ENCODE measurements at places on chromosomes 5 and 9.

DNA sequence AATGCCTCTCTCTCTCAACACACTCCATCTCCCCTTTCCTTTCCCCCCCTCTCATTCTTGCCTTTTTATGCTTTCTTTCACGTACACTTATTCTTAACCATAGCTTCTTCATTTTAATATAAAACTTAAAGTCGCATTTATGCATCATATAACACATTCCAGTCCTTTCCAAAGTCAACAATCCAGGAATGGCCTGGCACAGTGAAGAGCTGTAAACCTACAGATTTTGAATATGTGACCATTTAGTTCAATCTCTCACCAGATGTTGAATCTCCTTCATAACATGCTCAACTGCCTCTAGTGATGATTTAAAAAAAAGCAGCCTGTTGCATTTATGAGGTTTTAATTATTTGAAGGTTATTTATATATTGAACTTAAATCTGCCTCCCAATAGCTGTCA lies 186.2 kb upstream of the GRAMD2B start:
- DNase-seq, result no peak

GRCh38 chr5:39072925-39073766 lies 1.1 kb downstream of the RICTOR start:
- peak; percentile 53 for DNase-seq

DNA sequence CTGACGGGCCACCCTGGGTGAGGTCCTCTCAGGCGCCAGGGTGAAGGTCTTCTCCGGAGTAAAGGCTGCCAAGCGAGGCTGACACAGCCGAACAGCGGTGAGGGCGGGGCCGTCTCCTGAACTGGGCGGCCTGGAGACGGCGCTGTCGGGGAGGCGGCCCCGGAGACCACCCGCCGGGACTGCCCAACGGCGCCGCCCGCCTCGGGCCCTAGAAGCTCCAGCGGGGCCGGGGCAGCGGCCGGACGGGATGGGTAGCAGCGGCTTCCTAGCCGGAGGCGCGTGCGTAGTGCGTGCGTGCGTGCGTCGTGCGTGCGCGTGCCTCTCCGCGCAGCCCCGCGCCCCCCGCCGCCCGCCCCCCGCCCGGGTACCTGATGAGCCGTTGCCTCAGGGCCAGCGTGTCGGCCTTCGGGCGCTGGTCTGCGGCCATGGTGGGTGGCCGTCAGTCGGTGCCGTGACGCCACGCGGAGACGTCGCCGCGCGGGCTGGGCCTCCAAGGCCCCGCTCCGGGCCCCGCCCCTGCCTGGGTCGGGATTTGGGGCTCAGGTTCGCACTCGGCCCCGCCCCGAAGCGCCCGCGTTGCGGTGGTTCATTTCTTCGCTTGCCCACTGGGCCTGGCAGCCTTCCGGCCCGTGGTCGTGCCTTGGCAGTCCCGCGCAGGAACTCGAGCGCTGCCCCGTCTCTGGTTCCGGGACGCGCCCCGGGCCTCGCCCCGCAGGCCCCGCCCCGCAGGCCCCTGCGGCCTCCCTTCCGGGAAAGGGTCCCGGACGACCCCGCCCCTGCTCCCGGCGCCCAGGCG lies at the start of gene PHYKPL:
PHYKPL (minus strand) TSS at position 679 of the 796 bp plus-strand sequence; CDS start at position 427, 252 bp downstream.
- DNase-seq, result peak; percentile 56

- DNase-seq, result no peak
Measured at GRCh38 chr9:91315191-91315590, 46.5 kb downstream of the AUH start.

GRCh38 chr5:154757814-154758406 lies 2.7 kb downstream of the LARP1 start:
- DNase-seq, result peak; percentile 33
